ENCODE measurements at places on chromosomes 4 and X.

GRCh38 chr4:25101836-25102235 lies 58.4 kb downstream of the SEPSECS start:
- no peak for DNase-seq

GRCh38 chrX:68914479-68914946 lies 85.7 kb downstream of the EFNB1 start:
- DNase-seq = no peak

DNA sequence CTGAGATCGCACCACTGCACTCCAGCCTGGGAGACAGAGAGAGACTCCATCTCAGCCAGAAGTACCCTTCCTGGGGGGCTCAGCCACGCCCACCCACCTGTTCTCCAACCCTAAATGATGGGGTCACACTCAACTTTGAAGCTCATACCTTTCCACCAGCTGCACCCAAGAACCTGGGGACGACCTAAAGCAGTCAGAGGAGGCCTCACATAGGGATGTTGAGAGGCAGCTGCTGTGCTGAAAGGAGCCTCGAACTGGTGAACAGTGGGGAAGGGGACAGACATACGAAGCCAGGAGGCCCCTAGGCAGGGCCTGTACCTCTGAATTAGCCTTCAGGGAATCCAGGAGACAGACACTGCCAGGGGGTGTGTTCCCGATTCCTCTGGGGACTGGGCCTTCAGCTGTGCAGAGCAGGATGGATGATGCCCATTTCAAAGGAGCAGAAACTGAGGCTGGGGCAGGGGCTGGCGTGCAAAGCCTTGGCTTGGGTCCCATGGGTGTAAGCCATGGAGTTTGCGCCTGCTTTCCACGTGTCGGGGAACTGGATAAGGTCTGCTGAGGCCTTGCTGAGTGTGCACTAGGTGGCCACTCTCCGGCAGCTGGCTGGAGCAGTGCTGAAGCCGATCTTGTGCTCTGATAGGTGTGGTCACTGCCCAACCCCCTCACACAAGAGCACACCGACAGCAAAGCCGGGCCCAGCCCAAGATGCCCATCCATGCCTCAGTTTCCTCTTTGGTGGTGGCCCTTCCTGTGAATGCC lies 130.8 kb downstream of the CPZ start:
- no peak for DNase-seq

DNA sequence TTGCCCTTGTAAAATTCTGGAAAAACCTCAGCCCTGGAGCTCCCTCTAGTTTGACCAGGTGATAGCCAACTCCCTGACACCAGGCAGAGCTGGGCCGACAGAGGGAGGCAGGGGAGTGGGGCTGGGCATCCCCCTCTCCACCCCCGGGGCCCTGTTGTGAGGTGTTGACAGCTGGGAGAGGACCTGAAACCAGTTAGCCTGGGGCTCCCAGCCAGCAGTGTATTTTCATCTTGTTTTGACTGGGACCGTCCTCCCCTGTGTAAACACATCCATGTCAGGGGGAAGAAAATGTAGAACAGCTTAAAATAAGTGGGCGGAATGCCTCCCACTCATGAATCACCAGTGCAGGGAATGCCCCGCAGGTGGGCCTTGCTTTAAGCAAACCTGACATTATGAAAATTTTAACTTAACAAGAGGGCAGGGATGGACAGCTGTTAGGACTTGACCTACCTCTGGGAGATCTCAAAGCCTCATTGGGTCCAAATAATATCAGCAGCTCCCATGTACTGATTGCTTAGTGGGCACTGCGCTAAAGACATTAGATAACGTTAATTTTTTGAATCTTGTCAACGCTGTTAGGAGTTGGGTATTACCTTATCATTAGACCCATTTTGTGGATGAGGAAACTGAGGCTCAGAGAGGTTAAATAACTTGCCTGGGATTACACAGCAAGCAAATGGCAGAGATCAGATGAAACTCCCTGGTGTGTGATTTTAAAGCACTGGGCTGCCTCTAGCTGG lies 45.9 kb downstream of the TSC22D3 start:
- no peak for DNase-seq

DNA sequence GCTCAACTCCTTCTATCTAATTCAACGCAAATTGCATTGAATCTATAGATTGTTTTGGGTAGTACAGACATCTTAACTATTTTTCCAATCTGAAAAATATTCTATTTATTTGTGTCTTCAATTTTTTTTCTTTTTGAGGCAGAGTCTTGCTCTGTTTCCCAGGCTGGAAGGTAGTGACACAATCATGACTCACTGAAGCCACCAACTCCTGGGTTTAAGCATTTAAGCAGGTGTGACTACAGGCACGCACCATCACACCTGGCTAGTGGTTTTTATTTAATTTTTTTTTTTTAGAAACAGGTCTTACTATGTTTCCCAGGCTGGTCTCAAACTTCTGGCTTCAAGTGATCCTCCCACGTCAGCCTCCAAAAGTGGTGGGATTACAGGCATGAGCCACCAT lies 98.3 kb downstream of the GK start:
- DNase-seq = no peak

DNA sequence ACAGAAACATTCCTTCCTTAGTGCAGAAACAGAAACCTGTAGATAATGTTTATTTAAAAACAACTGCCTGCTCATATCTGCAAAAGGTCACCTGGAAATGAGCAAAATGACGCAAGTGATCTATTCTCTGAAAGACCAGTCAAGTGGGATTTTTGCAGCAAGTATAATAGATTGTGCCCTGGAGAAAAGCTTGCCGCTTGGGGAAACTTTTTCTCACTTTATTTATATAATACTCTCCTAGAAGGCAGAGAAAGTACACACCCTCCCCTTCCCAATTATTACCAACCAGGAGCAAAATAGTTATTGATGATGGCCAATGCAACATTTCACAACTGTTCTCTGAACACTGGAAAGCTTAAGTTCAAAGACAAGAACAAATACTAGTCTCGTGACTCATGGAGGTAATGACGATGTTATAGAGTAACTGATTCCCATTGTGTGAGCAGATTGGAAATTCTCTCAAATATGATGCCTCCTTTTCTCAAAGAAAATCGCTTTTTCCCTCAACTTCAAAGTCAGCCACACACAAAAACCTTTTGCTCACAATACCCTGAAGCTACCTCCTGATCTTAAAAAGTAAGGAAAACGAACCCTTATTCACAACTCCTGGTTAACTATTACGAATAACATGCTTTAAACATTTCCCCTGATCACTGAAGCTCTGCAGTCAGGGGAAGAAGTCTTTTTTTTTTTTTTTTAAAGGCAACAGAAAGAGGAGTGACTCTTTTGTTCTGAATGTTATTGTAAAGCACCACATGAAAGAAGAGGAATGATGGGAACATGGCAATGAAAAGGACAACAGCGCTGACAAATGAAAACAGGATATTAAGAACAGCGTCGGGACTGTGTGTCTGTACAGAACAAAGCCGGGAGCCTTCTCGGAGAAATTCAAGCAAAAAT lies 41.0 kb downstream of the MID1 start:
- no peak for DNase-seq

- no peak for DNase-seq
These were observed 7.3 kb upstream of the TMEM150C start for GRCh38 chr4:82569076-82569475.

DNA sequence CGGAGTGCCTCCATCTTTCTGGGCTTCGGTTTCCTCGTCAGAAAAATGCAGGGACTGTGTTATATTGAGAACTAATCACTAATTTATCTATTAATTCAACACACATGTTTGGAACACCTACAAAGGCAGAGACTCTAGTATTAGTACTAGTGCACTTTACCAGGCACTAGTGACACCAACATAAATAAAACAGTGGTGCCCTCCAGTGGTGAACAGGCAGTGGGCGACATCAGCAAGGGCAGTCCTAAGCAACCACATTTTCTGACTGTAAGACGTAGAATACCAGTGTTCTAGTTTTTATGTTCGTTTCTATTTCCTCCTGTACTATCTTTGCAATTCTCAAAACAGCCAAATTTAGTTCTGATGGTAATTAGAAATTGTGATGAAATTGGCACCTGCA lies 69.1 kb upstream of the UCP1 start:
- DNase-seq = no peak

DNA sequence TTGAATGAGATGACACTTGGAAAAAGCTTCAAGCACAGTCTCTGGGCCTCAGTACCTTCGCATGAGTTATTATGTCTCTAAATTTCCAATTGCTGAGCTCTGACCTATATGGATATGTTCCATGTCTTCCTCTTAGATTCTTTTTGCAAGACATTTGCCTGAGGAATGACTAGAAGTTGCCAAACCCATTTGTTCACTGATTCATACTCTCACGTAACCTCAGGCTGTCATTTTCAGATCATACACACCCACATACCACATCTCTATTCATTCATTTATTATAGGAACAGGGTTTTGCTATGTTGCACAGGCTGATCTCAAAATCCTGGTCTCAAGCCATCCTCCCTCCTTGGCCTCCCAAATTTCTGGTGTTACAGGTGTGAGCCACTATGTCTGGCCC lies 2137.1 kb upstream of the TENM3 start:
- DNase-seq = no peak

DNA sequence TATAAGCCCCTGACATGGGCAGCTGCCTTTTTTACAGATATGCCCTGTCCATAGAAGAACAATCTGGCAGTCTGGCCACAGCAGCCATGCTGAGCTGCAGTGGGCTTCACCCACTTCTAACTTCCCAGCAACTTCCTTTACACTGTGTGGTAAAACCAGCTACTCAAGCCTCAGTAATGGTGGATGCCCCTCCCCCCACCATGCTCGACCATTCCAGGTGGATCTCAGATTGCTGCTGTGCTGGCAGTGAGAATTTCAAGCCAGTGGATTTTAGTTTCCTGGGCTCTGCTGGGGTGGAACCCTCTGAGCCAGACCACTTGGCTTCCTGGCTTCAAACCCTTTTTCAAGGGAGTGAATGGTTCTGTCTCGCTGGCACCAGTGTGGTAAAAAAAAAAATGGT lies 355.9 kb upstream of the EDA2R start:
- DNase-seq = no peak

DNA sequence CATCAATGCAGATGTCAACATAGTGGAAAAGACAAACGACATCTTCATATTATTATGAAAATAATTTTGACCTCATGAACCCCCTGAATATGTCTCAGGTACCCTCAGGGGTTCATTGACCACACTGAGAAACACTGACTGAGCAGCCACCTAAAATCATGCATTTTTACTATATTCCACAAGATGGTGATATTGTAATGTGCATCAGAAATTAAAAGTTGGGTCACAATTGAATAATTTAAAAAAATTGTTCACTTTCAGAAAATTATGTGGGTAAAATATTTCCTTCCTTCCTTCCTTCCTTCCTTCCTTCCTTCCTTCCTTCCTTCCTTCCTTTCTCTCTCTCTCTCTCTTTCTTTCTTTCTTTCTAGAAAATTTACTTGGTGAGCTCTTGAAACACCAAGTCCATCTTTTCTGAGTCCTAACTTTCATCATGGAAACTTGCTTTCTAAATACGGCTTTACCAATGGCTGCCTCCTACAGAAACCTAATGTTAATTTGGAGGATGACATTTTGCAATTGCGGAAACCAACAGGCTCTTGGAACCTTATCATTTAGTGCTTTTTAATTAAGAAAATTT lies 103.6 kb downstream of the RTL3 start:
- no peak for DNase-seq

DNA sequence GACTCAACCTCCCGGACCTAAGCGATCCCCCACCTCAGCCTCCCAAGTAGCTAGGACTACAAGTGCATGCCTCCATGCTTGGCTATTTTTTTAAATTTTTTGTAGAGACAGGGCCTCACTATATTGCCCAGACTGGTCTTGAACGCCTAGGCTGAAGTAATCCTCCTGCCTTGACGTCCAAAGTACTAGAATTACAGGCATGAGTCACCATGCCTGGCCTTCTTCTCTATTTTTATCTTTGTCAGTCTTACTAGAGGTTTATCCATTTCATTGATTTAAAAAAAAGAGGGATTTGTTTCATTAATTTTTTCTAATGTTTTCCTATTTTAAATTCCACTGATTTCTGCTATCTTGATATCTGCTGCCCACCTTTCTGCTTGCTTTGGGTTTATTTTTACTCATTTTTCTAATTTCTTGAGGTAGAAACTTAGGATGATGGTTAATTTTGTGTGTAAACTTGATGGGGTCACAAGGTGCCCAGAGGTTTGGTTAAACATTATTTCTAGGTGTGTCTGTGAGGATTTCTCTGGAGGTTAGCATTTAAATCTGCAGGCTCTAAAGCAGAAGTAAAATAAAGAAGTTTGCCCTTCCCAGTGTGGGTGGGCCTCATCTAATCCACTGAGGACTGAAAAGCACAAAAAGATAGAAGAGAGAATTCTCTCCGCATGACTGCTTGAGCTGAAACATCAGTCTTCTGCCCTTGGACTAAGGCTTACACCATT lies 116.2 kb upstream of the DCLK2 start:
- DNase-seq = no peak

GRCh38 chrX:83658731-83659130 lies 150.6 kb downstream of the POU3F4 start:
- DNase-seq = no peak

- no peak for DNase-seq
These were observed 11.5 kb downstream of the CTAG1A start for GRCh38 chrX:154596290-154596929.

GRCh38 chr4:125011646-125012045 lies 299.1 kb upstream of the ANKRD50 start:
- DNase-seq = no peak

- DNase-seq = no peak
These were observed 618.1 kb upstream of the GRIA3 start for GRCh38 chrX:122565952-122566351.

DNA sequence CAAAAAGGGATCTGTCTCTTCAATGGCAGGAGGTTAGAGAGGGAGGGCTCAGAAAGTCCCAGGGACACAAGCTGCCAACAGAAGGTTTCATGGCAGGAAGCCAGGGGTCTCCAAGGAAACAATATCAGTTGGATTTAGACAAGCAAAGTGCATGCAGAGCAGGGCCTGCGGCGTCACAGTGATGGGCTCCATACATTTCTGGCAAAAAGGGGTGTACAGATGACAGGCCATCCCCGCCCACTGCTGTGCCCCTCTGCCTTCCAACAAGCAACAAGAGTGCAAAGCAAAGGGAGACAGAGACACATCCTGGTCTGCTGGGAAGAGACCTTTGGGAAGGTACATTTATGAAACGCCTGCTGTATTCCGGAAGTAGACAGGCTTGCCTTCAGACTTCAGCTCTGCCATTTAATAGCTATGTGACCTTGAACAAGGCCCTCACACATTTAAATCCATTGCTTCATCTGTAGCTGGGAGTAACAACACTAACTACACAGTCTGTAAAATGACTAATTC lies 121.2 kb downstream of the AFAP1 start:
- no peak for DNase-seq

DNA sequence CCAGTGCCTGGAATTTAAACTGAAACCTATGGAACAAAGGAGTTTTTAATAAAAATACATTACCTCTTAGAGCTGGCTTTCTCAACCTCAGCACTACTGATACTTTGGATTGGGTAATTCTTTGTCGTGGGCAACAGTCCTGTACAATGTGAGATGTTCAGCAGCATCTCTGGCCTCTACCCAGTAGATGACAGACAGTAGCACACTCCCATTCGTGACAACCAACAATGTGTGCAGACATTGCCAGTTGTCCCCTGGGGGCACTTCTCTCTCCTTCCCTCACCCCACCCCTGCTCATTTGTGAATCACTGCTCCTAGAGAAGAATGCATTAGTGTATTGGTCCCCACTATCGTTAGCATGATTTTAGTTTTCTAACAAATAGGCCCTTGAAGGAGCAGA lies 16.2 kb downstream of the GPAT3 start:
- DNase-seq = no peak

Measured in progenitor cell of endocrine pancreas (in vitro differentiated cells).